Adipocyte (in vitro differentiated cells): ENCODE measurements at places on chromosomes 11 and 22.

DNA sequence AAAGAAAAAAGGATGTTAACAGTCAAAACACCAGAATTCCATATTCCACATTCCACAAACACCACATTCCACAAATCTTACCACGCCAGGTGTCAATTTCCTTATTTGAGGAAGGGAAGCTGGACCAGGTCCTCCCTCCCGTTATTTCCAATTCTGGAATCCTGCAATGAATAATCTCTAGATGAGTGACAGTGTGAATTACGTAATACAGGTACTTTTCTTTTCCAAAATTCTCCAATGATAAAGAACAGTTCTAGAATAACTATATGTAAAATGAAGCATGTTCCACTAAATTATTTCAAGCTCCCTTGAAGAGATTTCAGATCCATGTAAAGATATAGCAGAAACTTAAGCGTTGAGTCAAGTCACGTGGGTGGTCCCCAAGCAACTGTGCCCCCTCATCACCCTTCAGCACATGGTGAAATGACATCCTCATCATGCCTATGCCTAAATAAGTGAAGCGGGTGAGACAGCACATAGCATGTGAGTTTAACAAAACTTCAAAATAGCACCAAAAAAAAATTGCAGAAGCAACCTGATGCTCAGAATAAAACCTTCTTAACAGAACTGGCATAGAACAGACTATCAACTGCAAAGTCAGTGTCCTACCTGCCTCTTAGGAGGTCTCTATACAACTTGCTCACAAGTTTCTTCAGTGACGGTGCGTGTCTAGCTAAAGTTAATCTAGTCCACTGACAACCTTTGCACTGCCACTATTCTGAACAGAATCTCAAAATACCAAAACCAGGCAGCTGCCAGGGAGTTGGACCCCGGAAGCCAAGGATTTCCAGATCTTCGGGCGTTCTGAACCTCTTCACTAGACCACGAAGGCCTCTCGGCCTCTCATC, 876 bp downstream of the NFRKB start:
- no peak for DNase-seq

DNA sequence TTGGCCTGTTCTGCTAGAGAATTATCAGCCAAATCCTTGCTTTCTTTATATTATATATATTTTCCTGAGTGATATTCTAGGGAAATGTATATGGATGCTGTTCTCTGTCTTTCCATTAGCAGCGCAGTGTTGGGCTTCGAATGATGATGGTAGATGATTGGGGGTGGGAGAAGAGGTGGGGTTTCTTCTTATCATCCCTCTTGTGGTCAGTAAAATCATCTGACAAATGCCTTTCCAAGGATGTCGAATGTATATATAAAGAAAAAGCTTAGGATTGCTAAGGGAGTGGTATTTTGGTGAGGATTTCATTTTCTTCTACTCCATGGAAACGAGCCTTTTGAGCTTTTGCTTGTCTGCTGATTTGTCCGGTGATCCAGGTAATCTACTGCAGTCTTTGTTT, 48.9 kb downstream of the ARHGEF12 start:
- no peak for DNase-seq

DNA sequence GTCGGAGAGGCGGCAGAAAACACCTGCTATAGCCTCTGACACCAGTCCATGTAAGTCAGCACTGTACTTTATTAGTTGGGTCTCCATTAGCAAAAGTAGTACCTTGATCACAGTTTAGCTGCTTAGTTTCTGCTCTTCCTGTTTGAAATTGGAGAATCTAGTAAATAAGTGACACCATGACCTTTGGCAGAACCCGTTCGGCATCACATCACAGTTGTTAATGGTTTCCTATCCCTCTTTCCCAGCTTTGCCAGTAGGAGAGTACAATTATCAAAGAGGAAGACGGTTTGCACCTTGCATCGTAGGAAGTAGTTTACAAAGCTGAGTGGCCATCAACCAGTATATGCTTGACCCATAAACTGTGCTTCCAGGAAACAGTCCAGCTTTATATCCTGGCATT, 101.8 kb downstream of the TRIM44 start:
- DNase-seq: no peak

DNA sequence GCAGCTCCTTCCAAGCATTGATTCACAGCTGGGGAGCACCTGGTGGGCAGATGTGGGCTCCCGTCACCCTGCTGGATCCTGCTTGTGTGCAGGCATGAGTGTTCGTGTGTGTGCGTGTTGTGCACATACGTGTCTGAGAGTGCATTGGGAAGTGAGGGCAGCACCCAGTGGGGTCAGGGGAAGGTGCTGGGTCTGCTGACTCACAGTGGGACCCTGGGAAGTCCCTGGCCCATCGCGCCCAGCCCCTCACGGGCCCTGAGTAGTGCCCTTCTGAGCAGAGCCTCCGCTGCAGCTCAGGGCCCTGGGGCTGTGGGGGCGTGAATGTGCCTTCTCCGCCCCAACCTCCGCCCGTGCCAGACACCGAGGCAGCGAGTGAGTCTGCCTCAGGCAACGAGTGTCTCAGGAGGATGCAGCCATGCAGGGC, 36.8 kb downstream of the WNT11 start:
- DNase-seq: no peak

GRCh38 chr22:46774253-46774979, 12.0 kb downstream of the TBC1D22A start:
- DNase-seq: no peak

DNA sequence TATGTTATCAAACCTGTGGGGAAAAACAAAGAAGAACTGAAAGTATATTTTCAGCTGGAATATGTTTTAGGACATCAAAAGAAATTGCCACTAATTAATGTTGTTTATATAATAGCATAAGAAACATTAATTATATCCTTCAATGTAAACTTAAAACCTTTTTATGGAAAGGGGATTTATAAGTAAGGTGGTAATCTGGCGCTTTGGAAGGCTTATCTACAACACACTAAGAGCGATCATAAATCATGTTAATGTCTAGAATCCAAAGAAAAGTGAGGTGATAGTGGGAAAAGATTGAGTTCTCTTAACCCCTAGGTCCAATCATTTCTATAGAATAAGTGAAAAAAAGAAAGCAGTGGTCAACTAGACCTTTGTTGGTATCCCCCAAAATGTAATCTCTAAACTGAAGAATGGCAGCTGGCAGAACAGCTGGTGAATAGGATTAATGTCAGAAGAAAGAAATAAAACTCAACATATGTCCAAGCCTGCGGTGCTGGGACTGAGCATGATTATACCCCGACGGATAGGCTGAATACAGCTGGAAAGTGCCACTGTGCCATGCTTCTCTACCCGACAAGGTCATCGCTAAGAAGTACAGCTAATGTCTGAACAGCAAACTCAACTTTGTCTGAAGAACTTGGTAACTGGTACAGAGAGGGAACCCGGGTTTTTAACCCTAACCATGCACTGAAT, 64.0 kb downstream of the SOX6 start:
- DNase-seq: no peak

GRCh38 chr11:120950880-120951279, 73.0 kb upstream of the TBCEL start:
- DNase-seq: no peak
